ENCODE measurements at places on chromosomes 1 and 21.

DNA sequence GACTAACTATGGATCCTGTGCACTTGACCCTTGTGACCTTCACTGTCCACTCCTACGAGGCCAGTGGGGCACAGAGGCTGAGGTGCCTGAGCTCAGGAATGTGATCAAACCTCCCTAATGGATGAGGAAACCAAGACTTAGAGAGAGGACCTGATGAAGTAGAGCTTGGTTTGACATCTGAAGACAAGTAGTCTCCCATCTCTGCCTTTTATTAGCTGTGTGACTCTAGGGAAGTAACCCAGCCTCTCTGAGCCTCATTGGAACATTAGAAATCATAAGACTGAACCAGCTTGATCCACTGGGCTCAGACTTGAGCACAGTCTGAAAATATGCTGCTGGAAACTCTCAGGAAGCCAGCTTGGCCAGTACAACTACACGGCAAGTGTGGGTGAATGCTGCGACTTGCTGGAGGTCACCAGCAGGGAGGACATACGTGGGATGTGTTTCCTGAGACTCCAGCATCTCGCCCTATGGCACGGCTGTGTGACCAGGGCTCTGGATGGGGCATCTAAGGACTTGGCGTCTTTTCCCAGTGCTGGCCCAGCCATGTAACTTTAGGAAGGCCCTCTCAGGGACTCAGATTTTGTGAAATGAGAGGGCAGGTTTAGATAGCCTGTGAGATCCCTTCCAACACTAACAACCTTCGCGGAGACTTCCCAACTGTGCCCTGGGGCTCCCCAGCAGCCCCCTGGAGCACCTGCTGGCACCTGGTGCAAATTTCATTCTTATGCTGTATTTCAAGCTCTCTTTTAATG is 10.5 kb downstream of the CDCP2 start:
- no peak for DNase-seq

DNA sequence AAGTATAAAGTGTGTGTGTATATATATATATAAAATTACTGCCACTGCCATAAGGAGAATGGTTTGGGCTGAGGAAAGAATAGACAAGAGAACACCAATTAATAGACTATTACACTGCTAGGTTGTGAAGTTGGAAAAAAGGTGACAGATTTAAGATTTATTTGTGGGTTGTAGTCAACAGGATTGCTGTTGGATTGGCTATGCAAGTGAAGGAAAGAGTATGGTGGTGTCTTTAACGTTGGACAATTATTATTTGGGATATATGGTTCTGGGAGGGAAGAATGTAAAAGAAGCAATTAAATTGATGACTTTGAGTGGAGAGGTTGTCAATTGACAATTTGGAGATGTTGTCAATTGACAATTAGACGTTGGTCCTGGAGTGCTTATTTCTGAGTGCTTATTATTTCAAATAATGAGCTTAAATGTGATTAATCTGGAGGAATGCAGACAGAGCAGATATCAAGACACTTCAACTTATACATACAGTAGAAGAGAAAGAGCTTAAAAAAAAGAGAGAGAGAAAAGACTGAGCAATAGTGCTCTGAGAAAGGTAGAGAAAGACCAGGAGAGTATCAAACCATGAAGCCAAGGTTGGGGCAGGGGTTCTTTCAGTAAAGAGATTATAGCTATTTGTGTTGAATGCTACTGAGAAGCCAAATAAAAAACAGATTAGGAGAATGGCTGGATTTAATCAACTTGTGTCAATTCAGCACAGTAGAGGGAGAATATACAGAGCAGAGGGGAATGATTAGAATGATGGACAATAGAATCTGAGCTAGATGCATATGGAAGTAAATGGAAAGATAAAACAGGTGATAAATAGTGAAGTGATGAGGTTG is 9.7 kb downstream of the PTGS2 start:
- DNase-seq = no peak

- DNase-seq = no peak
Measured at GRCh38 chr1:151132335-151133017, 14.0 kb downstream of the SEMA6C start.

DNA sequence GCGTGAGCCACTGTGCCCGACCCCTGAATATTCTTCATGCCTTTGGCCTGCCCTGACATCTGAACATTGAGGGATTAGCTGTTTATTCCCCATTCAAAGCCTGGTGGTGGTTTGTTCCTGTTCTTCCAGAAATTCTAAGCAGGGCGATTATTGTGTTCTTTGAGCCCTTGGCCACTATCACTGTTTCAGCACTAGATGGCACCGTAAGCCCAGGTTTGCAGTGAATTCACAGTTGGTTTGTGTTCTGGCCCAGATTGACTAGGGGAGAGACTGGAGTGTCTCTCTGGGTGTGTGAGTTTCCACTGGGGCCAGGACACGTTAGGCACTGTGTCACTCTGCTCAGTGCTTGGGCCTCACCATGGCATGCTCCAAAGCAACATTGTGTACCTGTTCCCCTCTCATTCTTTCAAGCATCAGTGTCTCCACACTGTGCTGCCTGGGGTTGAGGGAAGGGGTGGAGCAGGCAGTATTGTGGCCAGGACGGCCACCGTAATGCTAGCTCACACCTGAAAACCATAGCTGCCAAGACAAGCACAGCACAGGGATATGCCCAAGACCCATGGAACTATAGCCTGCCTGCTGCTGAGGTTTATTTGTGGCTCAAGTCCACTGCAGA is 52.7 kb downstream of the PKN2 start:
- DNase-seq = no peak

DNA sequence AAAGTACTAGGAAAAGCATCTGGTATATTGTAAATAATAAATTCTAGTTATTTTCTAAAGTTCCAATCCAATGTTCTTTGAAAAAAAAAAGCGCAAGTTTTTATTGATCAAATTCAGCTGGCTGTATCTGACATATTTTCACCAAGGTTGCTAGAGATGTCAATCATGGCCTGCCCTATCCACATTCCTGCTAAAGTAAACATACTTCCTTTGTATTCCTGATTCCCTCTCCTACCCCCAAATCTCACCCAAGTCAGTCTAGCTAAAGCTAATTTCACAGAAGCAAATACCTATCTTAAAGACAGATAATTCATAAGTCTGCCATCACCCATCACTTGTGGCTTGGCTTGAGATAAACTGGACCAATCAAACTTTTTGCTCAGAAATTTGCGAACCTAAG is 21.3 kb downstream of the ANKRD13C start:
- DNase-seq = no peak

DNA sequence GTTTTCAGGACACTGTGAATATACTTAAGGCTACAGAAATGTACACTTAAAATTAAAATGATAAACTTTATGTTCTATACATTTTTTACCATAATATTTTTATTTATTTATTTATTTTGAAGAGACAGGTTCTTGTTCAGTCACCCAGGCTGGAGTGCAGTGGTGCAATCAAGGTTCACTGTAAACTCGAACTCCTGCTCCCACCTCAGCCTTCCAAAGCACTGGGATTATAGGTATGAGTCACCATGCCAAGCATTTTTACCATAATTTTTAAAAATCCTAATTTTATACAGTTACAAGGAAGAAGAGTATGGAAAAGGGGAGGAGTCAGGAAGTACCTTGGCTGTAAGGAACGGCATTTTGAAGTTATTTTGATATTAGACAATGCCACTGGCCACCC is 23.6 kb upstream of the ANGPTL3 start:
- no peak for DNase-seq

GRCh38 chr1:207808322-207808705 is 56.5 kb downstream of the CD46 start:
- DNase-seq = no peak

- no peak for DNase-seq
Measured at GRCh38 chr21:35005077-35005476, 44.0 kb downstream of the RUNX1 start.

DNA sequence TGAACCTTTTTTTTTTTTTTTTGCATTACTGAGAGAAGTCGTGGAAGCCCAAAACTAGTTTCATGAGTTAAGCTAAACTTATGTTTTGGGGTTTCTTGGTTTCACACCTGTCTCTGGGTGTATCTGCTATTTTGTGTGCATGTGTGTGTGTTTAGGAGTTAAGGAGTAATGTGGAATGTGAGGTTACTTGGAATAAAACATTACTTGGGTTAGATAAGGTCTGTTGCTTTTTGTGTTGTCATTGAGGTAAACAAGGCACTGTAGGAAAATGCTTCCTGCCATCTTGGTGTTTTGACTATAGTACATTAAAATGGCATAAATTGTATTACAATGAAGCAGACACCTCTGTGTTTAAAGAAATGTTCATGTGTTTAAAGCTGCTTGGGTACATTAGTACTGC is 2.9 kb downstream of the TENT5C start:
- DNase-seq = no peak
